ENCODE measurements at places on chromosomes 6 and 20.

DNA sequence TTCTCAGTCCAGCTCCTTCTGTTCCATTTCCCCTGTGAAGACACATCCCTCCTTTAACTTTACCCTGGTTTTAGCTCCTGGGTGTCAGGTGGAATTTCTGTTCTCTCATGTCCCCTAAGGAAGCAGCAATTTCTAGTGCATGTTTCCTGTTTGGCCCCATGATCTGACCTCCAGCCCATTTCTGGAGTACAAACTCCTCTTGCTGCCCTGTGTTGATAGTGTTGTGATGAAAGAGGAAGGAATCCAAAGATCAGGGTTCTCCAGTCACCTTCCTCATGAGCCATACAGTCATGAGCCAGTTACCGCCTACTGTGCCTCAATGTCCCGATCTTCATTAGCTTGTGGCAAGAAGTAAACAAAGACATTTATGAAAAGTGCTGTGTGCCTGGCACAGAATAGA, 97.4 kb downstream of the PHACTR1 start:
- DNase-seq, result no peak

DNA sequence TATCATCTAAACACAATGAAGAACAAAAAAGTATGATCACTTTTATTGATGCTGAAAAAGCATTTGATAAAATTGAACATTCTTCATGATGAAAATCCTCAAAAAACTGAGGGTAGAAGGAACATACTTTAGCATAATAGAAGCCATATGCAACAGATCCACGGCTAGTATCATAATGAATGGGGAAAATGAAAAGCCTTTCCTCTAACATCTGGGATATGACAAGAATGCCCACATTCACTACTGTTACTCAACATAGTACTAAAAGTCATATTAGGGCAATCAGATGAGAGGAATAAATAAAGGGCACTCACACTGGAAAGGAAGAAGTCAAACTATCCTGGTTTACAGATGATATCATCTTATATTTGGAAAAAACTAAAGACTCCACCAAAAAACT, 256.6 kb downstream of the RFPL4B start:
- no peak for DNase-seq

GRCh38 chr6:21264288-21265033, 329.1 kb upstream of the SOX4 start:
- no peak for DNase-seq

DNA sequence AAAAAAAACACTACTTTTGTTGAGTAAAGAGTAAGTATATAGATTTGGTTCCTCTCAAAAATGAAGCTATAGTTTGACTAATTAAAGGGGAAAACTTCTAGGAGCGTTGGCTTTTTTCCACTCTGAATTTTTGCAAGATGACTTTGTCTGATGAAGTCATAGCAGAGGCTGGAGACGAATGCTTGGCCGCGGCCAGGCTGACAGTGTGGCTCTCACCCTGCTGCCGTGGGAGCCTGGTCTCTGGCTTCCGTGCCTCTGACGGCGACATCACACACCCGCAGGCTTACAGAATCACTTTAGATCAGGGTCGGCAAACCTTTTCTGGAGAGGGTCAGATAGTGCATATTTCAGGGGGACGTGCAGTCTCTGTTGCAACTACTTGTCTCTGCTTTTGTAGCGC, 145.0 kb downstream of the PHACTR3 start:
- DNase-seq, result no peak

DNA sequence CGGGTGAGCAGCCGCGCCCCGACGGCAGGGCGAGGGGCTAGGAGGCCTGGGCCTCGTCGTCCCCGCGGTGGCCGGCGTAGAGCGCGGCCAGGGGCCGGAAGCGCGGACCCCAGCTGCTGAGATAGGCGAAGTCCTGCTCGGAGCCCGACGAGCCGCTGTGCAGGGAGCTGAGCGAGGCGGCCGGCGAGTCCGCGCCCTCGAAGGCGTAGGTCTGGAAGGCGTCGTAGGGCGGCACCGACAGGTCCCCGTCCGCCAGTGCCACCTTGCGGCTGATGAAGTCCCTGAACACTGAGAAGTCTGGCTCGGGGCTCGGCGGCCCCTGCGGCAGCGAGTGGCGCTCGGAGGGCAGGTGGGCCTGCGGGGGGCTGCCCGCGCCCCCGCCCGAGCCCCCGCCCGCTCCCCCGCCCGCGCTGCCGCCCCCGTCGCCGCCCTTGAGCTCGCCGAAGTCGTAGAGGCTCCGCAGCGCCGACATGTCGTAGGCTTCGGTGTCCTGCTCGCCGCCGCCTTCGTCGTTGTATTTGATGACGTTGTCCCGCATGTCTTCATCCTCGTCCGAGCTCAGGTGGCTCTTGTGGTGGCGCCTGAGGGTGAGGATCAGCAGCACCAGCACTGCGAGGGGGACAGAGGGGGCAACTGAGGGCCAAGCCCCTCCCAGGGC, 56.5 kb downstream of the CD40 start:
- peak; percentile 54 for DNase-seq

DNA sequence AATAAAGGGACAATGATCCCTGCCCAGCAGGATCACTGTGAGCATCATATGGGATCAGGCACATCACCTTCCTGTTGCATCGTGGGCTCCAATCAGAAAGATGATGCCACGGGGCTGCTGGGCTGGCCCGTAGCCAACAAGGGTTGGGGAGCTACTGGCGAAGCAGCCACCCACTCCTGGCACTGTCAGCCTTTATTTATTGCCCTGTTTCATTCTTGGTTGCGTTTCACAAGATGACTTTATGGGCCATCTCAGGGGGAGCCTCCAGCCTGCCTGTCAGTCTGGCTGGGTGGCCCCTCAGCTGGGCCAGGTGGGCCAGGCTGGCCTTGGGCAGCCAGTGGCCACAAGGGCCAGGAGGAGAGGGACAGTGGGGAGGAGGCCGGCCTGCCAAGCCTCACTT, 17.3 kb downstream of the VSTM2L start:
- DNase-seq, result no peak

DNA sequence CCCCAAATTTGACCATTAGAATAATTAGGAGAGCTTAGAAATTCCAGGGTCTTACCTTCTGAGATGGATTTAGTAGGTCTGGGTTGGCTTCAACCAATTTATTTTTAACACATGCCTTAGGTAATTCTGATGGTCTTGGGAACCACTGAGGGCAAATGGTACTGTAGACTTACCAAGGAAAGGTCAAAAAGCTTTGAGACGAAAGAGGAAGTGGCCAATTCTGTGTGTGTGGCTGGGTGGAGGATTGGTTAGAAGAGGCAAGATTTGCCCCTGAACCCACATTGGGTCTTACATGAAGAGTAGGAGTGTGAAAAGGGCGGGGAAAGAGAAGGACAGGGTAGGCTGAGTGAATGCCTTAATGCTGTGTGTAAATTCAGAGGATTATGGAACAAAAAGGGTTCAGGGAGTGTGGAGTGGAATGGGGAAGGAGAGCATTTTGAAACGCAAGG, 2.7 kb downstream of the ITCH start:
- no peak for DNase-seq

DNA sequence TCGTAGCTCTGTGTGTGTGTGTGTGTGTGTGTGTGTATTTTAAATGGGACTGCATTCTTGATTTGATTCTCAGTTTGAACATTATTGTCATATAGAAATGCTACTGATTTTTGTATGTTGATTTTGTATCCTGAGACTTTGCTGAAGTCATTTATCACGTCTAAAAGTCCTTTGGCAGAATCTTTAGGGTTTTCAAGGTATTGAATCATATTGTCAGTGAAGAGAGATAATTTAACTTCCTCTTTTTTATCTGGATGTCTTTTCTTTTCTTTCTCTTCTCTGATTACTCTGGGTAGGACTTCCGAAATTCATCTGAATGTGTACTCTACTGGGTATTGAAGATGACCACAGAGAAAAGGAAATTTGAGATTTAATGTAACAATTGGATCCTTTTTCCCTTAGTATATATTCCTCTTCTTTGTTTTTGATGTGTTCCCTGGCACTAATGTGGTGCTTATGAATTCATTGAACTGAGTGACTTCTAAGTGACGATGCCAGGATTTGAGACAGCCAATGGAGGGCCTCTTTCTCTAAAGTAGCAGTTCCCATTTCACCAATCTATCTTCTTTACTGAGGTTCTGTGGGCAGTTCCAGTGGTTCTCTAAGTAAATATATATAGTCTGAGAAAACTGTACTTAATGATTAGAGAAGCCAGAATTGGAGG, 47.6 kb downstream of the TNFAIP3 start:
- no peak for DNase-seq

DNA sequence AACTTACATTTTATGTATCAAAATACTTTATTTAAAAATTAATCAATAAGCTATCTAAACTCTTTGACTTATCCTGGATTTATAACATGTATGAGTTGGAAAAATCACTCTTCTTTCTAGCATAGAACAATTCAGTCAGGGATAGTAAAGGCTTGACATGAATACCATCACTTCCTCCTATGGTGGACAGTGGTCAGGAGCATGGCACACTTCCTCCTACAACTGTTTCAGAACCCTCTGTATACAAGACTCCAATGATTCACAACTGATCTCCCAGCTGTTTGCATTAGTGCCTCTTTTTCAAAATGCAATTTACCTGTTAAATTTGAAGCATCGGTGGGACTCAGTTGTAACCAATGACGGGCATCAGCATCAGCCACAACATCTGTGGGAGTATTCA, 129.7 kb downstream of the RALGAPA2 start:
- DNase-seq, result no peak

GRCh38 chr20:42152575-42152974, 534.4 kb upstream of the CHD6 start:
- DNase-seq, result no peak

GRCh38 chr6:160714731-160715316, 12.8 kb downstream of the PLG start:
- no peak for DNase-seq

- no peak for DNase-seq
These were observed 74.8 kb downstream of the GCNT2 start for GRCh38 chr6:10595731-10596664.

DNA sequence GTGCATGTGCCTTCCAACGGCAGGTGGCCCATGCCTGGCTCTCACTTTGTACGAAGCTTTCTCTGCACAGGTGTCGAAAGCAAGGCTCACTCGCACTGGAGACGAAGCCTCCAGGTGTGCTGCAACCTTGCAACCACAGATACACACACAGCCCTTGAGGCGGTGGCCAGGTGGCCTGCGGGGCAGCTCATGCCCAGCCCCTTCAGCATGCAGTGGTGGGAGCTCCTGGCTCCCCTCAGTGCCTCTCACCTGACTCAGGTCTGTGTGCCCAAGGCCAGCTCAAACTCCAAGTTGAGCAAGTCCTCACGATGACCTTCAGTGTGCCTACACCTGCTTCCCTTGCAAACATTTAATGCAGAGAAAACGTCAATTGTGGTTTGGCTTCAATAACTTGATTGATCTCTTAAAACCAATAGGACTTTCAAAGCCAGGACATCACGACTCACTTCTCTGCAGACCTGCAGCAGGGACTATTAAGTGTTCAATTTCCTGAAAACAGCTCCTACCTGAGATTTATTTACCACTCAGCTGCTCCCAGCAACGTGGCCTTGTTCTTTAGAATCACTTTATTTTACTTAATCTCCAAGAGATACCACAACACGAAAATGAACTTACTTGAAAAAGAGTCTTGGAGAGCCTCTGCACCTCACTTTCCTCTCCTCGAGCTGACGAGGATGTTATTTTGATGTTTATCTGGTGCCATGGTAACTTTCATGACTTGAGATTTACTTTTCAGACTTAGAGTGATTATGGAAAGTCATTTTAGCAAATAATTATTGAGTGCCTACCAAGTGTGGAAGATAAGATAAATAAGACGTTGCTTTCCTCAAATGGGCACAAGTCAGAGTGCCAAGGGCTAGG, 86.3 kb downstream of the SLC22A23 start:
- no peak for DNase-seq

GRCh38 chr6:15879371-15880261, 216.8 kb upstream of the DTNBP1 start:
- peak; percentile 61 for DNase-seq
